ENCODE measurements at places on chromosomes 5 and 9. TPM values are rescaled to one million over a fixed set of nuclear protein-coding genes. Genes with fewer than 3 reads are reported as not detected.

DNA sequence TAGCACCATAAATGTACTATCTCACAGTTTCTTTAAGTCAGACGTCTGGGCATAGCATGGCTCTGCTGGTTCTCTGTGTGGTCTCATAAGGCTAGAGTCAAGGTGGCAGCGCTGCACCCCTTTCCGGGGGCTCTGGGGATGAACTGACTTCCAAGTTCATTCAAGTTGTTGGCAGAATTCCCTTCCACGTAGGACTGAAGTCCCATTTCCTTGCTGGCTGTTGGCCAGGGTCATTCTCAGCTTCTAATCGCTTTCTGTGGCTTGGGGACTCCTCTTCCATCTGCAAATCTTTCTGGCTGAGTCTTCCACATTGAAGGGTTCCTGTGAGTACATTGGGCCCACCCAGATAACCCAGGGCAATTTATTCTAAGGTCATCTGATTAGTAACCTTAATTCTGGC lies 211.0 kb downstream of the AGTPBP1 start:
- no peak for DNase-seq

GRCh38 chr5:24510523-24510988 lies 134.2 kb downstream of the CDH10 start:
- no peak for DNase-seq

The FAXDC2 gene
- total RNA-seq, result 20.0 TPM

DNA sequence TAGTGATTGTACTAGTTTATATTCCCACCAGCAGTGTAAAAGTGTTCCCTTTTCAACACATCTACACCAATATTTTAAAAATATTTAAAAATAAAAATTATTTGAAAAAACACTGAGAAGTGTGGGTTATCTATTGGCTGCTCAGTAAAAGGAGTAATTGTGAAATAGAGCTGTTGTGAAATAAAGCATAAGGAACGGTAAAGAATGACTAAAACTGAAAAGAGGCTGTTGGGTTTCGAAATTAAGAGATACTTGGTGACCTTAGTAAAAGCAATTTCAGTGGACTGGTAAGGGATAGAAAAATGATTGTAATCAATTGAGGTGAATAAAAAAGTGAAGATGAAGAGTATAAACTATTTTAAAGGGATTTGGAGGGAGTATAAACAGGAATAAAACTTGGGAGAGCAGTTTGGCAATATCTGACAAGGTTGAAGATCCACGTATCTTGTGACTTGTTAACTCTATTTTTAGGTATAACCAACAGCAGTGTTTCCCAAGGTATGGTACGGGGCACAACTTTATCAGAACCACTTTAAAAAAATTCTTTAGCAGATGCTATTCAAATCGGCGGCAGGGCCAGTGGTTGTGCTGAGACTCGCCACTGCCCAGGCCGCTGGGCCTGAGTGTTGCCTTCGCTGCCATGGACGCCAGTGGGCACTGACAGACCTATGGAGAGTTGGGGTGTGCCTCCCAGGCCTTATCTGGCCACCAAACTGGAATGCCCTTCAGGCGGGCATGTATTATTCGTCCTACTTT lies 63.3 kb downstream of the TMEM38B start:
- DNase-seq, result no peak

GRCh38 chr9:124212381-124213050 lies 45.2 kb upstream of the NEK6 start:
- no peak for DNase-seq

DNA sequence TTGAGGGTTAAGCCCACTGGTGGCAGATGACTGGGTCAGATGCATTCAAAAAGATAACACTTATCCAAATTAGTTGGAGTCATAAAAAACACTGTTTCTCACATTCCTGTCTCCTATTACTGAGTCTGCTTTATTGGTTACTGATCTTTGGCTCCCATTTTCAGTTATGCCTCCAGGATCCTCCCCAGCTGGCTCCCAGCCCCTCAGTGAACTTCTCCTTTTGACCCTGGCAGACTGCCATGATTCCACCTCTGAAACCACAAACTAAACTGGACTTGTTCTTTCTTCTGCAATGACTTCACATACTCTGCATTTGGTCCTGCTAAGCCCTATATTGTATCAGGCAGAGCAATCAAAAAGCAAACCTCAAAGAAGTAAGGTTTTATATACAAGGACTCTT lies 860.8 kb upstream of the DMAC1 start:
- DNase-seq, result peak; percentile 73

GRCh38 chr5:132389585-132390286 lies 20.2 kb downstream of the SLC22A5 start:
- DNase-seq, result peak; percentile 85

DNA sequence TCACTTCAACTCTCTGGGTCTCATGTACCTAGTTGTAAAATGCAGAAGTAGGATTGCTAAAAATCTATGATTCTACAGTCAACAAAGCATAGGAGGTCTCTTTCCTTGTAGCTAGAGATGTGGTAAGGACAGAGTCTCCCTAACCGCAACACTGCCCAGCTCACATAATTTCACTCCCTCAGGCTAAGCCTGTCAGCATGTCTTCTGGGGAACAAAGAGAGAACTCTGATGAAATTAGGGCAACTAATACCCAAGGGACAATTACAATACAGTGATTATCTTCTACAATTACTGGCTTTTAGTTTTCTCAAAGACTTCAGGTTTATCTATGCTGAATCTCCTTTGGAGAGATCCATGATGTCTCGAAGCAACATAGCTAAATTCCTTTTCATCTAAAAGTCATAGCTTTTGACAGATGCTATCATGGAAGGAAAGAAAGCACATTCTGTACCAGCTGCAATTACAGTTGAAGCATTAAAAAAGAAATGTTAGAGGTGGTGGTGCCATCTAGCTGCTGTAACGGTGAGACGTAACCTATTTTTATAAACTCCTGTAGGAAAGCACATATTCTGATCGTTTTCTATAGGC lies 141.1 kb upstream of the TARS1 start:
- DNase-seq, result no peak

- no peak for DNase-seq
Measured at GRCh38 chr5:149128023-149128875, 13.0 kb upstream of the ABLIM3 start.

The INSL6 gene
- total RNA-seq, result not detected

DNA sequence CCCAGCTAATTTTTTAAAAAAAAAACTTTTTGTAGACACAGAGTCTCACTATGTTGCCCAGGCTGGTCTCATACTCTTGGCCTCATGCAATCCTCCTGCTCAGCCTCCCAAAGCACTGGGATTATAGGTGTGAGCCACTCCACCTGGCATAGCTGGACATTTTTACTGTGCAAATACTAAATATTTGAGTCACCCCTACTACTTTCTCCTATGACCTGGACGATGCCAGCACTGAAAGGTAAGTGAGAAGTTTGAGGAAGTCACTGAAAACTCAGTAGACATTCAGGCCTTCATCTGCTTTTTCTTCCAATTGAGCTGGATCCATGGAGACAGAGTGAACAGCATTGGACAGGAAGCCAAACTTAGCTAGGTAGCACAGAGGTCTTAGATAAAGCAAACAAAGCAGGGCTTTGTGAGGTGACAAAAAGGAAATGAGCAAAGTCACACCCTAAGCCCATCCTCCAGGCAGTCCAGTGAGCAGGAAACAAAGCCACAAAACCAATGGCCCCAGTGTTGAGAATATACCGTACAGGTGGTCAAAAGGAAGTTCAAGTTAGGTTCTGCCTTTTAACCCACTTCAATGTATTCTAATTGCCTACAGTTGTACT lies 192.6 kb upstream of the RASA1 start:
- no peak for DNase-seq
